ENCODE measurements at places on chromosomes 7 and 10. TPM values are rescaled to one million over a fixed set of nuclear protein-coding genes. Genes with fewer than 3 reads are reported as not detected.

DNA sequence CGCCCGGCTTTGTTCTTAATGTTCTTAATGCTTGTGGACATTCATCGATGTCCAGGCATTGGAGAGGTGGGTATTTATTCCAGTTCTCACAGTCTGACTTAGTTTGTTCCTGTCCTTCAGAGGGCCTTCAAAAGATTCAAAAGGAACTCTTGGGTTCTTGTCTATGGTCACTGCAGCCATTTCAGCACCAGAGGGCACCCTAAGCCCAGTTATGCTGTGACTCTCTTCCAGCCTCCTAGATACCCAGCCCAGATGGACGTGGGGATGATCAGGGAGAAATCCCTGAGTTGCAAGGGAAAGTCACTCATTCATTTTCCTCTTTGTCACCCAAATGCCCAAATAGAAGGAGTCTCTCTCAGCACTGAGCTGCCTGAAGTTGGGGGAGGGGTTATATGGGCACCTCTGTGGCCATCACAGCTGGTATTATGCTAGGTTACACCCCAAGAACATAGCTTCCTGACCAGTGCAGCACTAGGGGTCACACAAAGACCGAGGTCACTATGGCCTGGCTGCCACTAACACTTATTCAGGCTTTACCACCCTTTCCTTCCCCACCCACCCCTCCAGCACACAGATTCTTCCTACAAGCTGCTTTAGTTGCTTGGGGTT is 26.5 kb upstream of the CCDC126 start:
- no peak for DNase-seq

DNA sequence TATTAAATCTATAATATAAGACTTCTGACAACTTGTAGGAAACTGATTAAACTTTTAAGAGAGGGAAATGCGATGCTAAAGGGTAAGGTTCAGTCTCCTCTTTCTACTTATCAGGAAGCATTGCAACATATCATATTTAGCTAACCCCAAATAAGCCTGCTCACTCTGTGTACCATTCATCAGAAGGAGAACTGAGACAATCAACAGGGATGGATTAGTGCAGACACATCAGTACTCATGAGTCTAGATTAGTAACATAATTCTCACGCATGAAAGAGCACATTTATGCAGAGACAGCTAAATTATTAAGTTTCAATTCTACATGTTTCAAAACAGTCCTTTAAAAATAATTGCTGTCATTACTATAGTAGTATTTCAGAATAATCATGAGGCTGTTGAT is 354.2 kb upstream of the ZWINT start:
- no peak for DNase-seq

LIPF gene
- not detected for total RNA-seq

TAS2R5 gene
- total RNA-seq, result 3.1 TPM

DNA sequence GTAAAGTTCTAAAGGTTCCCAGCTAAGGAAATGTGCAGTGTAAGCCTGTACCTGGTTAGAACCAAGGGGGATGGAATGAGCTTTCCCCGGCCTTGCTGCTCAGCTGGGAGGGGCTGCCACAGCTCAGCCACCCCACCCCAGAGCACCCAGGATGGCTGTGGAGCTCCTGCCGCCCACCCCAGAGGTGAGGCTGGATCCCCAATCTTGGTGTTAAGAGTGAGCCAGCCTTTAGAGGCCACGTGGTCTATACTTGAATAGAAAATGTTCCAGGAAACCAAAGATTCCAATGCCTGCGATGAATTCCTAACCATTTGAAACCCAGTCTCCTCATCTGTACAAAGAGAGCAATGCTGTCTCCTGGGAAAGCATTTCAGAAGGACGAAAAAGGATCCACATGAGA is 16.5 kb downstream of the DIP2C start:
- DNase-seq, result no peak

GRCh38 chr7:101843293-101844271 is 26.2 kb downstream of the CUX1 start:
- DNase-seq, result no peak

DNA sequence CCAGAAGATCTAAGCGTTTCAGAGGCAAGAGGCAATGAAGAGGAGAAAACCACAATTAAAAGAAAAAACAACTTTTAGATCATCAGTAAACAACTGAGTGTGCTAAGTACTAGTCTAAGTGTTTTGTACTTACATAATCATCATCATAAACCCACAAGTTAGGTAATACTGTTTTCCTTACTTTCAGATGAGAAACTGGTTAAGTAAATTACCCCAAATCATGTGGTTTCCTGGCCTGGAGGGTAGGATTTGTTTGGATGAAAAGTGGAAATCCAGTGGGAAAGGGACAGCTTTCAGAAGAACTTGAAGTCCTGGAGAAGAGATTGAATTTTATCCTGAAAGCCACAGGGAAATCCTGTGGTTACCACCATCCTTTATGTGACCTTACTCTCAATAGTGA is 463.3 kb downstream of the LRMDA start:
- DNase-seq, result no peak

GRCh38 chr10:72802763-72803505 is 90.6 kb upstream of the OIT3 start:
- no peak for DNase-seq

DNA sequence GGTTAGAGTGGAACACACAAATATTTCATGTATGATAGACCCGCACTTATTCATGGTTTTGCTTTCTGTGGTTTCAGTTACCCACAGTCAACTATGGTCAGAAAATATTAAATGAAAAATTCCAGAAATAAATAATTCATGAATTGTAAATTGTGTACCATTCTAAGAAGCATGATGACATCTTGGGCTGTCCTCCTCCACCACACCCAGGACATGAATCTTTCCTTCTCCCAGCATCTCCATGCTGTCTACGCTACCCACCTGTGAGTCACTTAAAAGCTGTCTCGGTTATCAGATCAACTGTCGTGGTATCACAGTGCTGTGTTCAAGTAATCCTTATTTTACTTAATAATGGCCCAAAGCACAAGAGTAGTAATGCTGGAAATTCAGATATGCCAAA is 419.6 kb upstream of the NRP1 start:
- no peak for DNase-seq

All from esophagus squamous epithelium (tissue), 5 donors.